Activated CD4-positive, alpha-beta T cell treated with anti-CD3 and anti-CD28 coated beads, Interleukin-10, Interleukin-2, amounts not matched to agents 100 ng/mL and 50 ng/mL, durations not matched to agents 16 hours and 8 hours (primary cell): ENCODE measurements at places on chromosomes 12 and 14.
A peak's percentile ranks its signal among the peaks of the same experiment; 100 is the strongest.

DNA sequence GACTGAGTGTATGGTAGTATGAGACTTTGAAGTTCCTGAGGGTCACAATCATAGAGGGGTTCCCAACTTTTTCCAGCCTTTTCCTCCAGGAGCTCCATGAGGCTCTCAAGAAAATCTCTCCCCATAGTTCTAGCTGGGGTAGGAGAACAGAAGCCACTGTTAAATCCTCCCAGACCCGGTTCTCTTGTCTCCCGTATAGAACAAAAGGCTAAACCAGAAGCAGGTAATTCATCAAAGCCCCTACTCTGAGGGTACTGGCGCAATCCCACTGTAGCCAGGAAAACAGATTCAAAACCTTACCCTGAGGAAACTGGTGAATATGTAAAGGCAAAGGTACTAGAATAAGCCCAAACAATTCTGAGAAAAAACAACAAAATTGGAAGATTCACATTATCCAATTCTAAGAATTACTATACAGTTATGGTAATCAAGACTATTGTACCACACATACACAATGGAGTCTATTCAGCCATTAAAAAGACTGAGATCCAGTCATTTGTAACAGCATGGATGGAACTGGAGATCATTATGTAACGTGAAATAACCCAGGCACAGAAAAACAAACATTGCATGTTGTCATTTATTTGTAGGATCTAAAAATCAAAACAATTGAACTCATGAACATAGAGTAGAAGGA, 20.5 kb downstream of the OR8S1 start:
- no peak for DNase-seq

DNA sequence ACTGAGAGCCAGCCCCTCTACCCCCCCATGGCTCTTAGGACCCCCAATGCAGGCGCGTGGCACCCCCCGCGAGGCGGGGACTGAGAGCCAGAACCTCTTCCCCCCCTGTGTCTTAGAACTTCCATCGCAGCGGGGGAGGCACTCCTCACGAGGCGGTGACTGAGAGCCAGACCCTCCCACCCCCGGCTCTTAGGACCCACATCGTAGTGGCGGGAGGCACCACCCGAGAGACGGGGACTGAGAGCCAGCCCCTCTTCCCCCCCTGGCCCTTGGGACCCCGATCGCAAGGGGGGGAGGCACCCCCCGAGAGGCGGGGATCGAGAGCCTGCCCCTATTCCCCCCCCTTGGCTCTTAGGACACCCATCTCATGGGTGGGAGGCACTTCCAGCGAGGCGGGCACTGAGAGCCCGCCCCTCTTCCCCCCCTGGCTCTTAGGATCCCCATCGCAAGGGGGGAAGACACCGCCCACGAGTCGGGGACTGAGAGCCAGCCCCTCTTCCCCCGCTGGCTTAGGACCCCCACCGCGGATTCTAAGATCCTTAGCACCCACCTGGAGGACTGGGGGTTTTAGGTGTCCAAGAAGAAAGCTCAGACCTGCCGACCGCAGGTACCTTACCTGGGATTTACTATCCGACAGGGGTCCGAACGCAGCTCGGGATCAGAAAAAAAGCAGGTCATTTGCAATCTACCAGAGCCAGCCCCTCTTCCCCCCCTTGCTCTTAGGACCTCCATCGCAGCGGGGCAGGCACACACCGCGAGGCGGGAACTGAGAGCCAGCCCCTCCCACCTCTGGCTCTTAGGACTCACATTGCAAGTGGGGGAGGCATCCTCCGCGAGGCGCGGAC, 44.9 kb downstream of the DDX11 start:
- DNase-seq = no peak

GRCh38 chr12:69497308-69498026, 27.3 kb downstream of the FRS2 start:
- DNase-seq = peak; percentile 26

- DNase-seq = no peak
Measured at GRCh38 chr12:116395396-116395795, 117.9 kb upstream of the MED13L start.

DNA sequence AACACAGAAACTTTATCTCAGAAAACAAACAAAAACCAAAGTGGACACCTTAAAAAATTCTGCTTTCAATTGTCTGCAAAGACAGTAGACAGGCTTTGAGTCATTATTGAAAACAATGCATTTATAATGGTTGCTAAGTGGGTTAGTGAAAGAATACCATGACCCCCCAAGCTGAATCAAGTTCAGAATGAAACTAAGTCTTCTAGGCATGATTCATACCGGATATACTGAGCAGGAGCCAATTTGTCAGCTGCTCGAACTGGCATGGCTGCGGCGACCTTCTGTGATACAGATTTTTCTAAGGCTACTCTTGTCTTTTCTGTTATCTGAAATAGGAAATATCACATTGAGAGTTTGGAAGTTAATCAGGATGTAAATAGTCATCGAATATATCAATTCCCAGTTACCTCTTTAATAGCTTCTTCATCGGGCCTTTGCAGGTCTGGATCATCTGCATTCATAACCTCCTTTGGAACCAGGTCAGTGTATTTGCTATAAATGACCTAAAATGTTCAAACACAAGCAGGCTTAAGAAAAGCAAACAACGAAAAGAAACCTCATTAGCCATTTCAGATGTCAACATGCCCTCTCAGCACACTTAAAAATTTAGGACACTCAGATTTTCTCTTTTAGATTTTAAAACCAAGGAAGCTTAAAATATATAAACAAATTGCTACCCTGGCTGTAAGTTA, 22.3 kb downstream of the SNW1 start:
- peak; percentile 82 for DNase-seq

DNA sequence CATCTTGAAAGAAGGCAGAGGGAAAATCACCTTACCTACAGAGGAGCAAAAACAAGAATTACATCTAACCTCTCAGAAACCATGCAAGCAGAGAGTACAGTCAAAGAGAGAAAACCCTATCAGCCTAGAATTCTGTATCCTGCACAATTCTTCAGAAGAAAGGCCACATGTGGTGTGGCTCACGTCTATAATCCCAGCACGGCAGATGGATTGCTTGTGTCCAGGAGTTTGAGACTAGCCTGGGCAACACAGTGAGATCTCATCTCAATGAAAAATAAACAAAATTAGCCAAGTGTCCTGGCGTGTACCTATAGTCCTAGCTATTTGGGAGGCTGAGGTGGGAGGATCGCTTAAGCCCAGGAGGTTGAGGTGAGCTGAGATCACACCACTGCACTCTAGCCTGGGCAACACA, 48.2 kb downstream of the ATF7 start:
- DNase-seq = peak; percentile 63

- DNase-seq = no peak
Measured at GRCh38 chr12:69023840-69024239, 90.9 kb upstream of the CPM start.

- DNase-seq = no peak
Measured at GRCh38 chr12:97229004-97229403, 233.6 kb upstream of the RMST start.

DNA sequence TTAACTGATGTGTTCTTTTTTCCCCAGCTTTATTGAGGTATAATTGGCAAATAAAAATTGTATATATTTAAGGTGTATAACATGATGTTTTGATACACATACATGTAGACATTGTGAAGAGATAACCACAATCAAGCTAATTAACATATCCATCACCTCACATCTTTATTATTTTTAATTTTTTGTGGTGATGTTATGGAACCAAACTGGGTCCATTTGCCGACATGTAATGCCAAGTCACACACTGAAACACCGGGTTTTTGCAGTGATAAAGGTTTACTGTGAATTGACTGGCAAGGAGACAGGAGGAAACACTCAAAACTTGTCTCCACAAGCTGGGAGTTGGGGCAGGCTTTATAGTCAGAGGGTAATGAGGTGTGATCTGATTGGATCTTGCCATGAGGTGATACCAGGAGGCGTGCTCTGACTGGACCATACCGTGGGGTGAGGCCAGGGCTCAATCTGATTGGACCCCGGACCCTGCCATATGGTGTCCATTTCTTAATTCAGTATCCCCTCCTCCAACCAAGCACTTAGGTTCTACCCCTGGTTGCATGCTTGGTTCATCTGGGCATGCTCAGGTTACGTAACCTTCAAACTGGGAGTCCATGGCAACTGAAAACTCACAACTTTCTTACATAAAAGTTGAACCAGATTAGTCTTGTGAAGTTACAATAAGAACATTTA, 11.8 kb upstream of the WSCD2 start:
- DNase-seq = no peak

GRCh38 chr12:57850854-57851430, 4.4 kb upstream of the CTDSP2 start:
- no peak for DNase-seq

GRCh38 chr12:106436164-106436563, 78.6 kb downstream of the POLR3B start:
- DNase-seq = no peak
